ENCODE measurements at places on chromosomes 6 and 20. TPM values are rescaled to one million over a fixed set of nuclear protein-coding genes. Genes with fewer than 3 reads are reported as not detected.

DNA sequence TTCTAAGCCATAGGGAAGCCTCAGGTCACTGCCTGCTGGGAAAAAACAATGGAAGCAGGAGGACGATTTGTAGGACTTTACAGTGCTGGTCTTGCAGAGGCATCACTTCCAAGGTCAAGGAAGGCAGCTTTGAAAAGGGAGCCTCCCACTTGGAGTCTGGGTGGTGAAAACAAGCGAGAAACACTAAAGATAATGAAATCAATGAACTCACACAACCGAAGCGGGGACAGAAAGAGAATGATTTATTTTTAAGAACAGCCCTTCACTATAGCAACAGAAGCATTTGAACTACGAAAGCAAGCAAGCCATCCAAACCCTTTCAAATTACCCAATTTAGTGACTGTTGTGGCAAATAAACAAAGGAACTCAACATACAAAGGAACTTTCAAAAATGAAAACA, 227.5 kb downstream of the THBS2 start:
- DNase-seq: no peak

ZBTB46 gene
- 21.4 TPM for polyA plus RNA-seq

DNA sequence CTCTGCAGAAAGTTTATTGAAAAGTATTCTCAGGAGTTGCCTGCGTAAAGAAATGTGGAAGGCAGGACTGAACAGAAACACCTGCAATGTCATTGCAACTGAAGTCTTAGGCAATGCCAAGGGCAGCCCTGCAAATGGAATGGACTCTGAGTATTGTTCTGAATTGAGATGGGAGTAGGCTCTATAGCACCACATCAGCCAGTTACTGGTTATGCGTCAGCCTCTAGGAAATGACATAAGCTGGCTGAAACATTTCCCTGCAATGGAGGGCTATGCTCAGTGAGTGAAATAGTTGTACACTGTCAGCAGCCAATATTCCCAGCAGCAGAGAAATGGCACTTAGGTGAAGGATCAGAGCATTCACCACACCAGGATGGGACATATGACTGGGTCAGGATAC, 13.8 kb upstream of the GJE1 start:
- DNase-seq: no peak

DNA sequence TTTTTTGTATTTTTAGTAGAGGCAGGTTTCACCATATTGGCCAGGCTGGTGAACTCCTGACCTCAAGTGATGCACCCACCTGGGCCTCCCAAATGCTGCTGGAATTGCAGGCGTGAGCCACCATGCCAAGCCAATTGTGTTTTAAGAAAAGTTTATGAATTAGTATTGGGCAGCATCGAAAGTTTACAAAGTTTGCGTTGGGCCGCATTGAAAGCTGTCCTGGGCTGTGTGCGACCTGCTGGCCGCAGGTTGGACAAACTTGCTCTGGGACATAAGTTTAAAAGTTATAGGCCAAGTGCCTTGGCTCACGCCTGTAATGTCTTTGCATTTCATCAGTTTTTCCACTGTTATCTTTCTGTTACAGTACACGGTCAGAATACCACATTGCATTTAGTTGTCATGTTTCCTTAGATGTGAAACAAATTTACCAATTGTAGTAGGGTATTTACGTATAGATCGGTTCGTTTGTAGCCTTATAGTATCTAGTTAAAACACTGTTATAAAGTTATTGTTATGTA, 39.5 kb downstream of the ASXL1 start:
- DNase-seq: no peak
